ENCODE measurements at places on chromosomes 16 and 17.

DNA sequence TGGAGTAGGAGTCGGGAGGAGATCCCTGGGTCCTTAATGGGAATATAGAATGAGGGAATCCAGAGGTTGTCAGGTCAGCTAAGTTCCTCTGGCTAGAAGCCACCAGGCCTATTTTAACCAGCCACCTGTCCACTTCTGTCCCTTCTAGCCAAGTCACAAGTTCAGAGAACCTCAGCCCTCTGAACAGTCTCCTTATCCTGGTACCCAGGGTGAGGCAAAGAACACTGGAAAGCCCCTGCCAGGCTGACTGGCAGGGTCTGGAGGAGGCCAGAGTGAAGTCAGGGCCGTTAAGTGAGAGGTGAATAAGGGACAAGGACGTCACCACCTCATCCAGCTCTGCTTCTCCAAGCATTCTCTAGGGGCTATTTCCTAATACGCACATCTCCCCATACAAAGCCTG, 2.7 kb downstream of the CTDNEP1 start:
- DNase-seq: no peak

GRCh38 chr17:36884495-36885152, 52.7 kb upstream of the LHX1 start:
- DNase-seq: no peak

- DNase-seq: no peak
Observed at GRCh38 chr17:34582185-34582900, 3.0 kb downstream of the TMEM132E start.

DNA sequence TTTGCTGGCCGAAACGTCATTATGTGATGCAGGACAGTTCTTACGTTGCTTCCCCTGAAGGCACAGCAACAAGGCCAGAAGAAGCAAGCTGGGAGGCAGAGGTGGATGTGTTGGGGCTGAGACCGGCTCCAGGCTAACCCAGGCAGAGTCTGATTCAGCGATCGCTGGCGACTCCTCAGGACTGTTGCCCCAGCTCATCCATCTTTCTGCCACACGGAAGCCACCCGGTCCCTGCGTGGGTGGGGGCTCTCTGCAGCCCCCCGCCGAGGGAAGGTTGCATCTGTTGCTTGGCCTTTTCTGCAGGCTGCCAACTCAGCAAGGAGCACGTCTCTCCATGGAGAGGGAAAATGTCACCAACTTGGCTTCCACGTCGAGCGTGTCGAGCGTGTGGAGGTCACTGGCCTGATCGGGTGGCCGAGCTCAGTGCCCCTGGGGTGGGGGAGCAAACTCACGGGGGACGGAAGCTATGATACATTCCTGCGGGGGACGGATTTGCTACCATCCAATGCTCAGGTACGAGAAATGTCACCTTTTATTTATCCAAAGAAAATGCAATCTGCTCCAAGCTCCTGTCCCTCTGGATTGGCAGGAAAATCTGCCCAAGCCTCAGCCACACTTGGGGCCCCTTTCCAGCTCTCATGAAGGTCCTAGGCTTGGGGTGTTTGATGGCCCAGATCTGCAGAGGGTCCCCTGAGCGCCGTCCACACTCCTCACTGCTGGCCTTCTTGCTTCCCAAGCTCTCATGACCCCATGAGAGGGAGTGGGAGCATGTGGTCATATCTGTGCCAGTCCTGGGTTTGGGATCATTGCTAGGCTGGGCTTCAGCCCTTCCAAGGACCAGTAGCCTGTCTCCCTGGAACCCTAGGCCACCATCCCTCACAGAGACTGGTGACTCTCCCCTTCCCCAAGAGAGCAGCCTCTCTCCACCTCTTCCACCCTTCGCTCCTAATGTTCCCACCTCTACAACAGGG, 69.4 kb downstream of the RPH3AL start:
- DNase-seq: no peak

GRCh38 chr17:82648742-82649331, 593 bp upstream of the WDR45B start:
- no peak for DNase-seq

DNA sequence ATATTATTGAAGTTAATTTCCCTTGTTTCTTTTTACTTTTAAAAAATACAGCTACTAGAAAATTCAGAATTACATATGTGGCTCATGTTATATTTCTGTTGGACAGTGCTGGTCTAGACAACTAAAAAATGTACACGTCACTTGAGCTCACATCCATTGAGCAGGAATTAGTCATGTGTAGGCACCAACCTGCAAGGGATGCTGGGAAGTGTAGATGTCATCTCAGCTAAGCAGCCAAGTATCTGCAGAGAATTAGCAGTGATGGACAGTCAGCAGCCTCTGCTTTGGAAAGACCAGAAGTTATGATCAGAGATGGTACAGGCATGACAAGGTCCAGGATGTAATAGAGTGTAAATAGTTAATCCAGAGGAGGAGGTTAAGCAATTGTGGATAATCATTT, 87.1 kb upstream of the HS3ST2 start:
- no peak for DNase-seq
